ENCODE measurements at places on chromosomes 7 and 10.

DNA sequence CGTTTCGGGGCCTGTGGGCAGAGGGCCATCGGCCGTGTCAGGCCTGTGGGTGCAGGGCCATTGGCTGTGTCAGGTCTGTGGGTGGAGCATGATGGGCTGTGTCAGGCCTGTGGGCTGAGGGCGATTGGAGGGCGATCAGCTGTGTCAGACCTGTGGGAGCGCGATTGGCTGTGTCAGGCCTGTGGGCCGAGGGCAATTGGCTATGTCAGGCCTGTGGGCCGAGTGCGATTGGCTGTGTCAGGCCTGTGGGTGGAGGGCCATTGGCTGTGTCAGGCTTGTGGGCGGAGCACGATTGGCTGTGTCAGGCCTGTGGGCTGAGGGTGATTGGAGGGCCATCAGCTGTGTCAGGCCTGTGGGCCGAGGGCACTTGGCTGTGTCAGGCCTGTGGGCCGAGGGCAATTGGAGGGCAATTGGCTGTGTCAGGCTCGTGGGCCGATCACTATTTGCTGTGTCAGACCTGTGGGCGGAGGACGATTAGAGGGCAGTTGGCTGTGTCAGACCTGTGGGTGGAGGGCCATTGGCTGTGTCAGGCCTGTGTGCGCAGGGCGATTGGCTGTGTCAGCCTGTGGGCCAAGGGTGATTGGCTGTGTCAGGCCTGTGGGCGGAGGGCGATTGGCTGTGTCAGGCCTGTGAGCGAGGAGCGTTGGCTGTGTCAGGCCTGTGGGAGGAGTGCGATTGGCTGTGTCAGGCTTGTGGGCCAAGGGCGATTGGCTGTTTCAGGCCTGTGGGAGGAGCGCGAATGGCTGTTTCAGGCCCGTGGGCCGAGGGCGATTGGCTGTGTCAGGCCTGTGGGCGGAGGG lies 54.1 kb downstream of the DYNC2I1 start:
- no peak for DNase-seq

- no peak for DNase-seq
Measured at GRCh38 chr10:101710793-101711192, 15.8 kb upstream of the FBXW4 start.

GRCh38 chr7:2100278-2101208 lies 132.2 kb downstream of the MAD1L1 start:
- DNase-seq = no peak

DNA sequence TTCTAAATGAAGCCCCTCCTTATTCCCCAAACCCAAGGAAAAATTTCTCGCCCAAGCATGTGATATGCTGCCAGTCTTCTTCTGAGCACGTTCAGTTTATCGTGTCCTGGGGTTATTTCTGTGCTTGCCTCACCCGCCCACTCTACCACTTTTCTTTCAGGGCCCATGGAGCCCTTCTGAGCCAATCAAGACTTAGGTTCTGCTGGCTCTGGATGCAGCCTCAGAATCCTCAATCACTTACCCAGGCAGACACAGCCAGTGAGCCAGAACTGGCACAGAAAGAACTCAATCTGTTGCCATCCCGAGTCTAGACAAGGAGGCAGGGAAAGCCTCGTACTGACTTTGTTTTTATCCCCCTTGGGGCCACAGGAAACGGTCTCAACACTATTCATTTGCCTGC lies 34.2 kb upstream of the C10orf90 start:
- DNase-seq = no peak

- DNase-seq = no peak
Measured at GRCh38 chr7:111147708-111148533, 57.0 kb downstream of the LRRN3 start.
